Amygdala (tissue), 56 donors: ENCODE measurements at places on chromosomes 2 and 18.

DNA sequence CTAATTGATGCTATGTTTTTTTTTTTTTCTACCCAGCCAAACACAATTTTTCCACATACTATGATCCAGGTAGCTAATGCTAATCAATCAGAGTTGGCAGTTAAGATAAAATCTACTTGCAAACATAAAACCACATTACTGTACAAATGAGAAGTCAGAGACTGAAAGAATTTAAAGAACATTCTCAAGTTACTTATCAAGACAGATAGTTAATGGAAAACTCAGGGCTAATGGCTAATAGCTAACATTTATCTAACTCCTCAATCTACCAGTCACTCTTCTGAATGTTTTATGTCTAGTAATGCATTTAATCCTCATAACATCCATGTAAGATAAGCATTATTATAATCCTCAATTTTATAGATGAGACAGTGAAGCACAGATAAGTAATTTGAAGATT lies 537.6 kb upstream of the SETBP1 start:
- no peak for DNase-seq

- no peak for DNase-seq
Measured at GRCh38 chr2:198327526-198327925, 523.1 kb downstream of the PLCL1 start.

DNA sequence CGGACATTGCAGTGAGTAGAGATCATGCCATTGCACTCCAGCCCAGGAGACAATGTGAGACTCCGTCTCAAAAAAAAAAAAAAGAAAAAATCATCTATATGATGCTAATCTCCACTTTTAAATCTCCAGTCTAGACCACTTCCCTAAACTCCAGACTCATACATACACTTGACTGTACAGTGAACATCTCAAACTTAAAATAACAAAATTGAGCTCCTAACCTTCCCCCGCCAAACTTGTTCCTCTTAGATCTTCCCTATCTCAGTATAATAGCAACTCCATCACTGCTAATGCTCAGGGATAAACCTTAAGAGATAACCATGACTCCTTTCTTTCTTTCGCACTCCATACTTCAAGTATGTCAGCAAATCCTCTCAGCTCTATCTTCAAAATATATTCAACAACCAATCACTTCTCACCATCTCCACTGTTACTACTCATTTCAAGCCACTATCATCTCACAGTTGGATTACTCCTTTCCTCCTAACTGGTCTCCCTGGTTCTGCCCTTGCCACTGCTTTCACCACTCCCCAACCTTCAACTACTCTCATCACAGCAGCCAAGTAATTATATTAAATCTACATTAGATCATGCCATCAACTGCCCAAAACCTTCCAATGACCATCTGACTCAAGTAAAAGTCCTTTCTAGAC lies 12.0 kb downstream of the MEMO1 start:
- DNase-seq: no peak

GRCh38 chr18:10661317-10661716 lies 135.5 kb downstream of the NAPG start:
- DNase-seq: no peak

- DNase-seq: no peak
Measured at GRCh38 chr18:72342933-72343332, 201.2 kb downstream of the CBLN2 start.

GRCh38 chr2:207716056-207716455 lies 4.6 kb downstream of the CCNYL1 start:
- no peak for DNase-seq

- DNase-seq: no peak
Measured at GRCh38 chr18:56579451-56579850, 58.9 kb downstream of the TXNL1 start.

DNA sequence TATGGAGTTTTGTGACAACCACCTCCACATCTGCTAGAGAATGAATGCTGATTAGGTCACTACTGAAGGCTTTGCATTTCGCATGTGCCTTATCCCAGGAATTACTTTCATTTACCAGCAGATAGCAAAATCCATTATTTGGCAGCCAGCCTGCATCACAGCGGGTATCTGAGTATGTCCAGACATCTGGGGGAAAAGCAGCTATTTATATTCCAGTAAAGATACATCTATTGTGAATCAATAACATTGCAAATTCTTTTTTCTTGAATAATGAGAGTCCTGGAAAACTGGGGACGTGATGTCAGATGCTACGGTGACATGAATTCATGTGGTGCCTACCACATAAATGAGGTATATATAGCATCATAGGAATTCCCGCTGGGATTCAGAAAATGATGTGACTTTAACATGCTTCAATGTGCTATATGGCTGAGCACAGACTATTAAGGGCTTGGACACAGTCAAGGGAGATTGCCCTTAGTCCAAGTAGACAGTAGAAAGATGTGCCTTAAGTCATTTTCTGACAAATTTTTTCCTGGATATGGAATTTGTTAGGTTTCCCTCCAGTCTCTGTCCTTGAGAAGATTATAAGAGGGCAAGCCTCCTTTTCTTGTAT lies 84.2 kb upstream of the CD302 start:
- no peak for DNase-seq

DNA sequence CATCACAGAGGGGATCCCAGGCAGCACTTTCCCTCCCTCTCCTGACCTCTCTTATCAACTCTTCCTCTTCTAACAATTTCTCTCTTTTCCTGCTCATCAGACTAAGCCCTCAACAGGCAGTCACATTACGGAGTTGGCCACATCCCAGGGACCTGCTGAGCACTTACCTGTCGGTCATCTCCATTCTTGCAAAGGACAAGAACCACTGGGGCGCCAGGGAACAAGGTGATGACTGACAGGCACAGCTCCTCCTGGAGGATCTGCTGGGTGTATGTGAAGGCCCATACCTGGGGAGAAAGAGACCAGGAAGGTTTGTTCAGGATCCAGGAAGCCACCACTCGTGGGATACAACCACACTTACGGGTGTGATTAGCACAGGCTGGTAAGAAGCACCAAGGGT lies 104.8 kb upstream of the CAPN13 start:
- DNase-seq: no peak

GRCh38 chr2:179410552-179411356 lies 146.1 kb upstream of the SESTD1 start:
- no peak for DNase-seq

GRCh38 chr2:232506709-232507108 lies 13.5 kb upstream of the PRSS56 start:
- DNase-seq: no peak

DNA sequence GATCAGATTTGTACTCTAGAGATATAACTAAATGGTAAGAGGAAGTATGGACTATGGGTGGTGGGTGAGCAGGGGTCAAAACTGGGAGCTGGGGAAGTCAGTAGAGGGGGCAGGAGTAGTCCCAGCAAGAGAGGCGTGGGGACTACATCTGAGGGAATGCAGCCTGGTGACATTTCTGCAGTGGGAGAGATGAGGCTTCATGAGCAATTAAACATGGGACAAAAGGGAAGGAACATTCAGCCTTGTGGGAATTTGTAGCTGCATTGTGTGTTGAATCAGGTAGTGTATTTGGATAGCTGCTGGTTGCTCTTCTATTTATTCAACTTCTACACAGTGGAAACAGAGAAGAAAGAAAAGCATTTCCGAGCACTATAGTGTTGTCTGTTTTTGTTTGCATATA lies 3.6 kb downstream of the CNOT11 start:
- DNase-seq: no peak

DNA sequence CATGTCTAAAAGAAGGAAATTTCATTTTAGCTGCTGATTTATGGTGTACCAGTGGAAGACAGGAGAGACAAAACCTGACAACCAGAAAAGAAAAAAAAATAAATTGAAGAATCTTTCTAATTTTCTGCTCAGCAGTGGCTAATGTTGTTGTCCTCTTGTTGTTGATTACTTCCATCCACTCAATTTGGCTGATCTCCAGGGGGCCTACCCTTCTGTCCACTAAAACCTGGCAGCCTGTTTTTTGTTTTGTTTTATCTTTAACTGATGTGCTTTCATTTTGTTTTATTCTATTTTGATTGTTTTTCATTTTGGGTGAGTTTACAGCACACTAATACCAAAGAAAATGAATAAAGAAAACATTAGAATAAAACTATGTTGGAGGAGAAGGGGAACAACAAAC lies 27.4 kb downstream of the TFPI start:
- DNase-seq: no peak

GRCh38 chr2:202270487-202270886 lies 4.9 kb downstream of the NOP58 start:
- DNase-seq: no peak

- DNase-seq: no peak
Measured at GRCh38 chr2:36058953-36059352, 296.6 kb upstream of the CRIM1 start.

GRCh38 chr2:241870611-241871537 lies 1.3 kb downstream of the RTP5 start:
- no peak for DNase-seq

- no peak for DNase-seq
Measured at GRCh38 chr2:185668710-185669109, 69.9 kb upstream of the FSIP2 start.

- DNase-seq: no peak
Measured at GRCh38 chr2:228535396-228535795, 353.9 kb upstream of the SPHKAP start.

GRCh38 chr18:31954349-31954748 lies 11.4 kb upstream of the TRAPPC8 start:
- no peak for DNase-seq

DNA sequence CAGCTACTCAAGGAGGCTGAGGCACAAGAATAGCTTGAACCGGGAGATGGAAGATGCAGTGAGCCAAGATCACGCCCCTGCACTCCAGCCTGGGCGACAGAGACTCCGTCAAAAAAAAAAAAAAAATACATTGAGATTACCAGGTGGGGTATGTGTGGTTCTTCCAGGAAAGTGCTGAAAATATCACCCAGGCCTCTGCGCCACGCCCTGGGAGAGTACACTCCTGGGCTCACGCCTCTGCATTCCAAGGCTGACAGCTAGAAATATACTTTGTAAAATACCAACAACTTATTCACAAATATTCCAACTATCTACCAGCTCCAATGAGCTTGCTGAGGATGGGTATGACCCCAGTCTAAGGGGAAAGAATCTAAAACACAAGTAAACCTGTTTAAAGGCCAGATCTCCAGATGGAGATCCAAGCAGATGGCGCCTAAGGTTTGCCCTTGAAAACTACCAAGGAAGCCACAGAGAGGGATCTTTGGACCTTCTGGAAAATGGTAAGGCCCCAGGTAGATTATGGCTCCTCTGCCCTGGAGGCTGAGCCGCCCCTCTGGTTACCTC lies 21.6 kb upstream of the B3GNT7 start:
- DNase-seq: no peak

DNA sequence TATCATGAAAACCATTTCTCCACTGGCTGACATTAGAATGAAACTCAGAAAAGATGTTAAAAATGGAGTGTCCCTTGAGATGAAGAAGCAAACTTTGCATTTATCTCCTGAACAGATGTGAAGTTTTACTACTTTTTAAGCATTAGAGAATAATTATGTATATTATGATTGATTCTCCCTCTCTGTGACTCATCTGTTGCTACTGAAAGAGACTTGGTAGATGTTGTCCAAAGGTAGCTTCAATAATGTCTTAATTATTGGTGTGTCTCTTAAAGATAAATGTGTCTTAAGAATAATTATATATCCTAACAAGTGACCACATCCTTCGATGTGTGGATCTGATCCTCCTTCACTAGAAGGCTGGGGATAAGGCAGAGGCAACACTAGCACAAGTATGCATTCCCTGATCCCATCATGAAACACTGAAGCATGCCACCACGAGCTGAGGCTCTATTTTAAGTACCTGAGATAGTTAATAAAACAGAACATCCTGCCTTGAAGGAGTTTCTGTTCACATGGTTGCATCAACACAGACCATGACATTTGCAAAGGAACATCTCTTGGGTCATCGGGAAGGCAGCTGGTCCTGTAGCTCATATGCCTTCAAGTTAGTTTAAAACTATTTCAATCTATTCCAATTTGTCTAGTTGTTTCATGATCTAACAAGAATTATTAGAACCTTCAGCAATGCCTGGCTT lies 15.5 kb downstream of the RND3 start:
- DNase-seq: no peak

DNA sequence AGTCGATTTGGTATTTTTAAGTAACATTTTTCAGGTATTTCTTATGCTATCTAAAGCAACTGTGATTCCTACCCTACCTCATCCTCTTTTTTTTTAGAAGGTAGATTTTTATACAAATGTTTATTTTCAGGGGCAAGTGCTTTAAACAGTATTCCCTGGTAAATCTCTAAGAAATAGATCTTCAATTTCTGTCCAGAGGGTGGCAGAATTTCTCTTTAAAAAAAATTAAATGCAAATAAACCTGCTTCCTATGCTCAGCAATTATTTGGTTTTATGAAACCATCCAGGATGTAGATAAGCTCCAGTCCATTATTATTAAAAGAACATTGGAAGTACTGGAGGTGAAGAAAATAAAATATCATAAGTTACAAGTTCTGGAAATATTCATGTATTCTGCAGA lies 191.9 kb downstream of the MYO3B start:
- no peak for DNase-seq

DNA sequence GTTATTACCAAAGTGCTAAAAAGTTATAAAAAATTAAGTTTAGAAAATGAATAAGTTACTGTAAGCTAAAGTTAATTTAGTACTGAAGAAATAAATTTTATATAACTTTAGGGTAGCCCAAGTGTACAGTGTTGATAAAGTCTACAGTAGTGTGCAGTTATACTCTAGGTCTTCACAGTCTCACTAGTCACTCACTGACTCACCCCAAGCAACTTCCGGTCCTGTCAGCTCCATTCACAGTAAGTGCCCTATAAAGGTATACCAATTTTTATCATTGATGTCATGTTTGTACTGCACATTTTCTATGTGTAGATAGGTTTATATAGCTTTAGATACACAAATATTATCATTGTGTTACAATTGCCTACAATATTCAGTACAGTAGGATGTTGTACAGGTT lies 518.3 kb upstream of the PIK3C3 start:
- DNase-seq: no peak

DNA sequence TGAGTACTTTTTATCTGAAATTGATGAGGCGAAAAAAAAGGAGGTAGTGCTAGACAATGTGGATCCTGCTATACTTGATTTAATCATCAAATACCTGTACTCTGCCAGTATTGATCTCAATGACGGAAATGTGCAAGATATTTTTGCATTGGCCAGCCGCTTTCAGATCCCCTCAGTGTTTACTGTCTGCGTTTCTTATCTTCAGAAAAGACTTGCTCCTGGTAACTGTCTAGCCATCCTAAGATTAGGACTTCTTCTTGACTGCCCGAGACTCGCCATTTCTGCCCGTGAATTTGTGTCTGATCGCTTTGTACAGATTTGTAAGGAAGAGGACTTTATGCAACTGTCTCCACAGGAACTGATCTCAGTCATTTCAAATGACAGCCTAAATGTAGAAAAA lies 453 bp downstream of the KLHL41 start:
- DNase-seq: no peak
